CD4-positive, alpha-beta T cell treated with Interleukin-15 for 1 hour (primary cell): ENCODE measurements at places on chromosomes 5 and 9.
A peak's percentile ranks its signal among the peaks of the same experiment; 100 is the strongest.

DNA sequence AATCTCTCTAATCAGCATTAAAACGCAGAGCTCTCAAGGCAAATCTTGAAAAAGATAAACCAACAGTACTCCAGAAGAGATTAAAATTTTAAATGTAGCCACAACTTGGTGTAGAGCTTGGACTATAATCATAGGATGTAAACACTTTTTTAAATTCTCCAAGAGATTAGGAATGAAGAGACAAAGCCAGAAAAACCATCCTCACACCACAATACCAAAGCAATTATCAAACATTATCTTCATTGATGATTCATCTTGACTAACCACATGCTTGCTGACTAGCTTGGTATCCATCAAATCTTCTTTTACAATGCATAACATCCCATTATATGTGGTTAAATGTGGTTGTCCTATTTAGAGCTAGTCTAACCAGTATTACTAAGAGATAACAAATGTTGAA lies 815.1 kb downstream of the TLE1 start:
- DNase-seq: no peak

DNA sequence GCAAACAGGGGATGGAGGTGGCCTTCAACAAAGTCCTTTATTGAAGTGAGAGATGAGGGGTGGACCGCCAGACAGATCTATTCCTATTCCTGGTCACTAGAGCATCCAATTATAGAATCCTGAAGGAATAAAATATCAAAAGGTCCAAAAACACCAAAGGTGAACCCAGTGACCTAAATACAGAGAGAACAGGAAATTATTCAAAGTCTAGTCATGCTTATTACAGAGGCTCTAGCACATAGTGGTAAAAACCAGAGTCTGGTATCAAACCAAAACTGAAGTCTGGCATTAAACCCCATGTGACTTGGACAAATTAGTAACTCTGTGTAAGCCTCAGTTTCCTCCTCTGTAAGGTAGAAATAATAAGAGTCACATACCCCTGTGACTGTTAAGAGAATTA lies 100.5 kb upstream of the SNX2 start:
- no peak for DNase-seq

GRCh38 chr5:181248277-181248676 lies 4.6 kb upstream of the RACK1 start:
- DNase-seq: no peak

GRCh38 chr9:110131499-110131898 lies 76.5 kb downstream of the C9orf152 start:
- no peak for DNase-seq

DNA sequence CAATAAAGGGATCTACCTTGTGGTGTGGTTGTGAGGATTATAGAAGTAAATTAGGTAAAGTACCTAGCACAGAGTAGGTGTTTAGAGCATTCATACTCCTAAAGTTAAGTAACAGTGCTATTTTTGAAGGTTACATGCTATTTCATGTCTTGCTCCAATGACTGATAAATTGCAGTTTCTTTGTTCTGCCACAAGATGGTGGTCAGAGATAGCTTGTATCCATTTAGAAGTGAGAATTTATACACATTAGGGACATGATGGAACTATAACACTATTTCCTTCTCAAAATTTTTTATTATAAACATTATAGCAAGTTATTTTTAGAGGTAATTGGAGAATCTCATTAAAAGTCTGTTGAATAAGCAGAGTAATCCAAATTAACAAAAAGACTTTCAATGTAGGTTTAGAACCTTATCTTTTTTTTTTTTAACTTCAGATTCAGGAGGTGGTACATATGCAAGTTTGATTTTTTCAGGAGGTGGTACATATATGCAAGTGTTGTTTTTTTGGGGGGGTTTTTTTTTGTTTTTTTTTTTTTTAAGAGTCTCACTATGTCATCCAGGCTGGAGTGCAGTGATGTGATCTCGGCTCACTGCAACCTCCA lies 17.1 kb downstream of the MTREX start:
- no peak for DNase-seq

DNA sequence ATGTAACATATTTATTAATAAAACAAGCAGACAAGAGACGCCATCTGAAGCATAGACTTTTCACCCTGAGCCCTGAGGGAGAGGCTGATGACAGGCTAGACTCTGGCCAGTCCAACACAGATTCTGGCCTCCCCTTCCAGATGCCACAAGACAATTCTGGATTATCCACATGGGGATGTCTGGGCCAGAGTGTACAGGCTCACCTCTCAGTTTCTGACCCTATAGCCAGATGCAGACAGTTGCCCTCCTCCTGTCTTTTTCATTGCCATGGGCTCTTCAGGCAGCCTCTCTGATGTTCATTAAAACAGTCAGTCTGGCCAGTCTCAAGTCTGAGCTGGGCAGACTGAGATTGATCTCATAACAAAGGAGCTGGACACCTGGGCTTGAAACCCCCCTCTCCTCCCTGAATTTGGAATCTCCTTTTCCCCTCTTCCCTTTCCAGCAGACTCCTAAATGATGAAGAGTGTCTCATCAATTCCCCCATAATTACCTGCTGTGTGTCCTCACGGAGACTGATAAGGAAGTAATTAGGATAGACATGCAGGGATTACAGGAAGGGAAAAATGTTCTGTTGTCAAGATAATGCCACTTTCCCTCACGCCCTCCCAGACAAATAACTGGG lies 89.6 kb downstream of the ASTN2 start:
- no peak for DNase-seq

- DNase-seq: no peak
Observed at GRCh38 chr9:131835151-131835910, 95.5 kb upstream of the RAPGEF1 start.

DNA sequence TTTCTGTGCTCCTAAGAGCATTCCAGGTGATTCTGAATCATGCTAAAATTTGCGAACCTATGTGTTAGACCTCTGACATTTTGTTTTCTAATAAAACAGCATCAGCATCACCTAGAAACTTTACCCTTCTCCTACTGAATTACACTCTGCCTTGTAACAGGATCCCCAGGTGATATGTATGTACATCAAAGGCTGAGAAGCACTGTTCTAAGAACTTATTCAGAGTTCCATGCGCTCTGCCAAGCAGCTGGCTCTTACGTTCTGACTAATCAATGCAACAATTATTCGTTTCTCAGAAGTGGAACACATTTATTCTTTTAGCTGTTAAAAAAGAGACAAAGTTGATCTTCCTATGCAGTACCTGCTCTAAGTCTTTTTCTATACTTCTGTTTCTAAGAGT lies 228.6 kb downstream of the SLF1 start:
- DNase-seq: no peak

DNA sequence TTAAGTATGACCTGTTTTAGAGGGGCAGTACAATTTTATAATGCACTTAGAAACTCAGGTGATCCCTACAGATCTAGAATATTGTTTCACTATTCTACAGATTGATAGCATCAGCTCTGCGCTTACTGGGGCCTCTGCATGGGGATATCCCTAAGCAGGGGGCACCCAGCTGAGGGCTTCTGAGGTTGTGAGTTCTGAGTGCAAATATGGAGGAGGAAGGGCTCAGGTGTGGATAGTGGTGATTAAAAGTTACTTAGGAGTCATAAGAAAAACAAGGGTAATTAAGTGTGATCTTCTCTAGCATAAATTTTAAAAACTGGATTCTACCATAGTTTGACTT lies 274.4 kb downstream of the EFNA5 start:
- no peak for DNase-seq

DNA sequence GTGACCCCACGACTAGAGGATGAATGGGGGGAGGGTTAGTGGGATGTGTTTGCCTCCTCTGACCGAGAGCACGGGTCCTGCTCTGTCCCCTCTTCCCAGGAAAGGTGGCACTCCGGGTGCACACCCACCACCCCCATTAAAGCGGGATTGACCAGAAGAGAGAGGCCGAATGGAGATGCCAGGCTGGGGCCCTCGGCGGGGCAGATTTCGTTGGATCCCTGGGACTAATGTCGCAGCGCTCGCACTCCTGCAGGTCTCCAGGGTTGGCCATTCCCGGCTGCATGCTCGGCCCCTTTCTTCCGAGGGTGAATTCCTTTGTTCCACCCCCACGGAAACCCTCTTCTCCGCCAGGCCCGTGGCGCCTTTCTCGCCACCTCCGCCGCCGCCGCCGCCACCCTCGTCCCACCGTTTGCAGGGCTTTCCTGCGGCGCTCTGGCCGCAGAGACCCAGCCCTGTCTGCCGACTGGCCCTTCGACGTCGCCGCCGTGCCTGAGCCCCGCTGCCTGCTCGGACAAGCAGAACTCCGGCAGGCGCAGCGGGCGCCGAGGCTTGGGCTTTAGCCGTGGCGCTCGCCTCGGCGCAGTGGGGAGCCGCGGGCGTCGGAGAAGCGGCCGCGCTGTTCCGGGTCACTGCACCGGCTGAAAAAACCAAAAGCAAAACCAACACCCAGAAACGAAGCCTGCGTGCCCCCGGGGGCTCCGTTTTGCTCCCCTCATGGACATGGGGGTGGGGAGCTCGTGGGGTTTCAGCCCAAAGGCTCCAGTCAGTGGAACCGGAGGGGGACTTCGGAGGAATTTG lies 11.8 kb downstream of the LMX1B start:
- no peak for DNase-seq

DNA sequence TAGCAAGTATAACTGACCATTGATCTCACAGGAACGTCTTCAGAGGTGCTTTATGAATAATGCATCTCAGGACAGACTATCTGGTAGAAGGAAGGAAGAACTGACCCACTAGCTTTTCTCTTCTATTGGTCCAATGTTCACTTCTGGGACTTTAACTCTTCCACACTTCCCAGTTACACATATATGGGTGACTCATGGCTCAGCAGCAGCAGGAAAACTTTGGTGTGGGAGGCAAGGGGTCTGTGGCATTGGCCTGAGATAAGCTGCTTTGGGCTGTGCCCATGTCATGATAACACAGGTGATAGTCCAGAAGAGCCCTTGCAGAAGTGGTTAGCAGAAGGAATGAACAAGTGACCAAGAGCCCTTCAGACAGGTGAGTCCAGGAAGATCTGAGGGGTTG lies 148.8 kb downstream of the RAB3C start:
- no peak for DNase-seq

DNA sequence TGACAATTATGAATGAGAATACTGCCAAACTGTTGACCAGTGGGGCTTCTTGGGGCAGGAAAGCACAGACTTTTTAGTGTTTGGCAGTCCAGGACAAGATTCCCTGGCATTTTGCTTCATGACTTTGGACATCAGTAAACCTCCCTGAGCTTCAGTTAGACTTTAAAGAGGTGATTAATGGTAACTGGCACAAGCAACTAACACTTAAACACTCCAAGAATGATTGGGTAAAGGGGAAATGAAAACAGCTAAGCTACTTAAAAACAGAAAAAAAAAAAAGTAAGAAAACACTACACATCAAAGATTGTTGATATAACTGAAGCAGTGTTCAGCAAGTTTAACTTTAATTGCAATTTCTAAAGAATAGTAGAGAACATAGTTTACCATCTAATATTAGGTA lies 13.4 kb downstream of the PAIP1 start:
- DNase-seq: no peak

DNA sequence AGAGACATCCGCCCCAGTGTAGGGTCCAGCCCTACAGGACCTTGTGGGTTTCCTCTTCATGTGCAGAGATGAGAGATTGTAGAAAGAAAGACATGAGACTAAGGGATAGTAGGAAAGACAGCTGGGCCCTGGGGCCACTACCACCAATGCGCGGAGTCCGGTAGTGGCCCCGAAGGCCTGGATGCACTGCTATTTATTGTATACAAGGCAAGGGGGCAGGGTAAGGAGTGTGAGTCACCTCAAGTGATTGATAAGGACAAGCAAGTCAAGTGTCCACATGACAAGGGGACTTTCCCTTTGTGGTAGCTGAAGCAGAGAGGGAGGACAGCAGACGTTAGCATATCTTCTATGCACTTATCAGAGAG lies 6.2 kb upstream of the TMEM141 start:
- no peak for DNase-seq

DNA sequence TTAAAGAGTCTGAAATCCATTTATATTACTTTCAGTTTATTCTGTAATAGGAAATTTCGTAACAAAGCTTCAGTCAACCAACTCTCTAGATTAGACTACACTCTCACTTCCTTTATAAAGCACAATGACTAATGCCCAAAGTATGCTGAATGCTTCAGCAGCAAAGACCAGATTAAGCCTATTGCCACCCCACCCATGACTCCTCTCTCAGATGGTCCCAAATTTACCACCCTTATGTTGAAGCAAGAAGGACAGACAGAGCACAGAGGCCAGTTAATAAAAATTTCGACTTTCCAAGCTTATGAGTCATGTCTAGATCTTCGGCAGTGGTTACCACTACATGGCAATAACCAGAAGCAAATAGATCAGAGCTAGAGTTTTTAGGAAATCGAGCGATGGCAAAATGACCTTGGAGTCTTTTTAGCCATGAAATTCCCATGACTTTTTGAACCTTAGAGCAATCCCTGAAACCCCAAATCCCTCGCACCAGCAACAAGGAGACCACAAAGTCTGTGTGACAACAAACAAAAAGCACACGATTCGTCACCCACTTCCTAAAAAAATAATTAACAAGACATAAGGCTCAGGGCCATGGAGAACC lies 287.8 kb upstream of the RASA1 start:
- peak; percentile 23 for DNase-seq

- no peak for DNase-seq
Observed at GRCh38 chr5:163379298-163380155, 57.9 kb upstream of the CCNG1 start.

GRCh38 chr9:78543353-78543752 lies 246.4 kb downstream of the PSAT1 start:
- DNase-seq: no peak

DNA sequence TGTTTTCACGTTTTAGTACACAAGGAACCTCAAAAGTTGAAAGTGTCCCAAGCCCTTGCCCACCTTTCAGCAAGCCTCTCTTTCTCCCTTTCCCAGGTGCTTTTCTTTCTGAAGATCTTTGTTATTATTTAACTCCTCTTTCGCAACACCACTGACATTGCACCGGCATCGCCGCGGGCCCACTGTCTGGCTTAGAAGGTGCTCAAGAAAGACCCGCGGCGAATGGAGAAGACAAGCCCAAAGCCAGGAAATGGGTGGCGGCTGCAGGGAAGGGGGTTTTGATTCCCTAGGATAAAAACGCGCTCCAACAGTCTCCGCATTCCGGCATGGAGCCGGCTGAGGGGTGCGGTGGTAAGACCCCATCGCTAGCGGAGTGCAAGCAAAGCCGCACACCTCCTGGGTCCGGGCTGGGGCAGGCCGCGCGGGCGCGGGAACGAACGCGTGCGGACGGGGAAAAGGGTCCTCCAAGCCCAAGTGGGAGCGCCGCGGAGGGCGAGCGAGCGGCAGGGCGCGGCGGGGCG lies 404 bp upstream of the AFAP1L1 start:
- no peak for DNase-seq
